ENCODE measurements at places on chromosomes 7 and 10. TPM values are rescaled to one million over a fixed set of nuclear protein-coding genes. Genes with fewer than 3 reads are reported as not detected.

The PAPOLB gene
- total RNA-seq: 1.2 TPM

The CYP17A1 gene
- not detected for total RNA-seq

The COL17A1 gene
- not detected for total RNA-seq

The ZNF365 gene
- total RNA-seq: 0.76 TPM

The SLC18A2 gene
- total RNA-seq: 12.0 TPM

The TRUB1 gene
- total RNA-seq: 32.8 TPM

The MMRN2 gene
- 5.4 TPM for total RNA-seq

The VWDE gene
- total RNA-seq: 12.4 TPM

The DLX5 gene
- not detected for total RNA-seq

The GBX1 gene
- not detected for total RNA-seq

The SSC4D gene
- total RNA-seq: 6.1 TPM

The DLX6 gene
- not detected for total RNA-seq

The LRRC18 gene
- total RNA-seq: not detected

The ADIRF gene
- not detected for total RNA-seq

The MPP7 gene
- 19.0 TPM for total RNA-seq

The INMT gene
- total RNA-seq: 1.7 TPM

The EPO gene
- not detected for total RNA-seq

The RADIL gene
- total RNA-seq: 31.3 TPM

The OR2F2 gene
- not detected for total RNA-seq

The PAX4 gene
- total RNA-seq: not detected

The PGAM2 gene
- 13.3 TPM for total RNA-seq
